Bronchial epithelial cell (primary cell): ENCODE measurements at places on chromosomes 13 and 19. TPM values are rescaled to one million over a fixed set of nuclear protein-coding genes. Genes with fewer than 3 reads are reported as not detected.

GRCh38 chr13:48411841-48412531 lies 927 bp downstream of the LPAR6 start:
- DNase-seq, result peak; percentile 51

DNA sequence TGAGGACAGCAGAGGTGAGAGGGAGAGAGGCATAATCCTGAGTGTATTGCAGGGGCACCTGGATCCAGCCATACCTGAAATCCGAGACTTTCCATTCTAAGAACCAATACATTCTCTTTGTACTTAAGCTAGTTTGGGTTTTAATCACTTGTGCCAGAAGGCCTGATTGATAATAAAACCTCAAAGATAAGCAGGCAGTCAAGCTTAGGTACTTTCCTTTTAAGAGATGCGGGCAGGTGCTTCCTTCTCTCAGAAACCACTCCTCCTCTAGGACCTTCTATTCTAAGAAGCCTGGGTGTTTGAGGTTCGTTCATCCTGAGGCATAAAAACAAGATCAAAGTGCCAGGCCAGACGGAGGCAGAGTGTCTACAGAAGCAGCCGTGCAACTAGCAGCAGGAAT lies 22.2 kb downstream of the FAM187B start:
- DNase-seq, result no peak

DNA sequence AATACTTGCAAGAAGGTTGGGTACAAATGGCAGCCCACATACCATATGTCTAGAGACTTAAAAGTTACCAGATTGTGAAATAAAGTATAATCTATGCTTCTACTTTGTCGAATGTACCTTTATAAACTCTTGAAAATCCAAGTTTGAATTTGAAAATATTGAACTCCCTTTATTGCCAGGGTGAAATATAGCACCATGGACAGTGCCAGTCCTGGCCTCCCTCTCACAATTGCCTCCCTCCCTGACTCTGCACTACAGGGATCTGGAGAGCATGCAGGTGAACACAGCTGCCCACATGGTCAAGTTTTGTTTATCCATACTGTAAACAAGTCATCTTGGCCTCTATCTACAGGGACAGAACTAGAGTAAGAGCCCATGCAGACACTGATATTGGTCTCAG lies 394.1 kb upstream of the SLITRK6 start:
- DNase-seq, result no peak

GRCh38 chr19:1765904-1766799 lies 12.8 kb downstream of the ONECUT3 start:
- DNase-seq, result no peak

- DNase-seq, result peak; percentile 13
These were observed 1586.4 kb upstream of the SPRY2 start for GRCh38 chr13:81927347-81927746.

GRCh38 chr19:30173593-30174356 lies 198.4 kb upstream of the ZNF536 start:
- no peak for DNase-seq

GRCh38 chr19:38805180-38805579 lies 7.6 kb downstream of the LGALS4 start:
- peak; percentile 59 for DNase-seq

- no peak for DNase-seq
These were observed 20.5 kb downstream of the UGGT2 start for GRCh38 chr13:96032717-96033116.

- DNase-seq, result no peak
These were observed 6.7 kb downstream of the KCNJ14 start for GRCh38 chr19:48461982-48462655.

DNA sequence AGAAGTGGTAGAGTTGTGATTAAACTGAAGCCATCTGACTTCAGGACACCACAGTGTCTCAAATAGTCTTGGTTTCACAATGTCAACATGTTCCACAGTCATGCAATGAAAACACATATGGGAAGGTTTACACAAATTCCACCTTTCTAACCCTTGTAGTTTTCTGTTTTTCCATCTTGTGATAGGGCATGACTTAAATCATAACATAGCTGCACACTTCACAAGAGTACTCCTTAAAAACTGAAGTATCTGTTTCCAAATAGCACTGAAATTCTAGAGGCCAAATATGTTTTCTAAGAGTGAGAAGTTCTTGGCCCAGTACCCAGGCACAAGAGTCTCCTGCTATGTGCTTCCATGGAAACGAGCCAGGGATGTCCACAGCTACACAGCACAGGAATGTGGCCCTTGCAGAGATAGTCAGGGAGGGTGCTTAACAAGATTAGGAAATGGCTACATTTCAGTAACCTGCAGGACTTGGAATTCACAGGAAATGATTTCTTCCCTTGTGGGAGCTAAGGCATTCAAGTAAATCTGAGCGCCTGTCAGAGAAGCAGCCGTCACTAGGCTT lies 269.1 kb downstream of the NDFIP2 start:
- peak; percentile 71 for DNase-seq

GRCh38 chr19:7605490-7606222 lies 10.0 kb downstream of the CAMSAP3 start:
- peak; percentile 28 for DNase-seq

DNA sequence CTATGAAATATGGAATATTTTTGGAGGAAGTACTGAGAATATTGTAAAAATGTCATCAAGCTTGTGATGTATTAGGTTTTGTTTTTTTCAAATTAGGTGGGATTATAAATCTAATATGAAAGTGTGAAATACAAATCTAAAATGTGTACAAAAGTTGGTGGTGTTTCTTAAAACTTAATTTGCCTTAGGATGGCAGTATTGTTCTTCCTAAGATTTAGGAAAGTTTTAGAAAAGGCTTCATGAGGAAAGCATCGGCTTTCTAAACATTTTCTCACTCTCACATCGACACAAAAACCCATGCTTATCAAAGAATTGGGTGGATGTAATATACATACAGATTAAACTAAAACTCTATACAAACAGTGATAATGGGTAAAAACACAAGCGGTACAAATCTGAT lies 972.0 kb upstream of the PCDH20 start:
- no peak for DNase-seq

DNA sequence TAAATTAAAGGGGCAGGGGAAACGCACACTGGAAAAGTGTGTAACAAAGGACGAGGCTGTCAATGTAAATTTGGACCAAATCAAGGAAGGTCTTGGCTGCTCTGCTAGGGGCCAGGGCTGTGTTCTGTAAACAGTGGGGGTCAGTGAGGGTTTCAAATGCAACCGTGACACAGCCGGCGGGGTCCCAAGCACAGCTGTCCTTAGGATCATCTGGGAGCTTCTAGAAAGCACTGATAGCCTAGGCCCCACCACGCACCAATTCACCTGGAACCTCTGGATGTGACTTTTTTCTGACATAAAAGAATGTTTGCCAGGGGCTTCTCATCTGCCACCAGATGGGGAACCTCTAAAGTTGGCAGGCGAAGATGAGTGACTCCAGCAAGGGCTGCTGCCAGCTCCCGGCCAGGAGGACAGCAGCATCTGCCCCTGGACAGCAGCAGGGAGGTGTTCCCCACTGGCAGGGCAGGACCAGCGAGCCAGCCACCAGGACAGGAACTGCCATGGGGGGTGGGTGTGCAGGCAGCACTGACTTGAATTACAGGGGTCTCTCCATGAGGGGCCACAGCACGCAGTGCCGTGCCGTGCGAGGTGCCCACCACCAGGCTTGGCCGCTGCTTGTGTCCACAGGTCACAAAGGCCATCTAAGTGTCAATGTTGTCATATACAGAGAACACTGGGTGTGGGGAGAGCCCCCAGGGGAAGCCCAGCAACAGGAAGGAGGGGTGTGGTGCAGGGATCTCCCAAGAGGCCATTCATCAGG lies 87.5 kb downstream of the SOX1 start:
- no peak for DNase-seq

The KXD1 gene
- total RNA-seq, result 47.7 and 50.2 TPM in 2 replicates

The LGI4 gene
- not detected in 2 replicates for total RNA-seq

The POGLUT2 gene
- 4.0 and 6.1 TPM in 2 replicates for total RNA-seq

The SKA3 gene
- total RNA-seq, result 1.2 and 1.8 TPM in 2 replicates

The RFX2 gene
- total RNA-seq, result 2.4 and 5.6 TPM in 2 replicates

The ZNF534 gene
- not detected in 2 replicates for total RNA-seq

The FSD1 gene
- total RNA-seq, result 0.13 and 0.26 TPM in 2 replicates
